ENCODE measurements at places on chromosomes 11 and 22. TPM values are rescaled to one million over a fixed set of nuclear protein-coding genes. Genes with fewer than 3 reads are reported as not detected.

The THRSP gene
- 0.78 TPM for total RNA-seq

The ENTHD1 gene
- not detected for total RNA-seq

The LRRC4C gene
- not detected for total RNA-seq

The ZNF214 gene
- total RNA-seq = 1.00 TPM

The EHF gene
- total RNA-seq = not detected

The ZNF215 gene
- 0.98 TPM for total RNA-seq

The OSBP gene
- 35.4 TPM for total RNA-seq

The KCNJ11 gene
- not detected for total RNA-seq

The MOGAT2 gene
- total RNA-seq = not detected

The NXPE2 gene
- not detected for total RNA-seq

The KDM4E gene
- not detected for total RNA-seq

The CEP126 gene
- 4.1 TPM for total RNA-seq

The NAT10 gene
- total RNA-seq = 28.5 TPM

The LARGE1 gene
- 13.8 TPM for total RNA-seq

The SLC22A9 gene
- not detected for total RNA-seq
